Amygdala (tissue), 56 donors: ENCODE measurements at places on chromosomes 13 and 19.
A peak's percentile ranks its signal among the peaks of the same experiment; 100 is the strongest.

- peak; percentile 25 for DNase-seq
Measured at GRCh38 chr19:1236576-1236975, 1.2 kb downstream of the CBARP start.

- DNase-seq, result no peak
Measured at GRCh38 chr13:78596736-78597601, 6.4 kb downstream of the POU4F1 start.

GRCh38 chr13:67726979-67727378 is 496.8 kb upstream of the PCDH9 start:
- DNase-seq, result no peak

DNA sequence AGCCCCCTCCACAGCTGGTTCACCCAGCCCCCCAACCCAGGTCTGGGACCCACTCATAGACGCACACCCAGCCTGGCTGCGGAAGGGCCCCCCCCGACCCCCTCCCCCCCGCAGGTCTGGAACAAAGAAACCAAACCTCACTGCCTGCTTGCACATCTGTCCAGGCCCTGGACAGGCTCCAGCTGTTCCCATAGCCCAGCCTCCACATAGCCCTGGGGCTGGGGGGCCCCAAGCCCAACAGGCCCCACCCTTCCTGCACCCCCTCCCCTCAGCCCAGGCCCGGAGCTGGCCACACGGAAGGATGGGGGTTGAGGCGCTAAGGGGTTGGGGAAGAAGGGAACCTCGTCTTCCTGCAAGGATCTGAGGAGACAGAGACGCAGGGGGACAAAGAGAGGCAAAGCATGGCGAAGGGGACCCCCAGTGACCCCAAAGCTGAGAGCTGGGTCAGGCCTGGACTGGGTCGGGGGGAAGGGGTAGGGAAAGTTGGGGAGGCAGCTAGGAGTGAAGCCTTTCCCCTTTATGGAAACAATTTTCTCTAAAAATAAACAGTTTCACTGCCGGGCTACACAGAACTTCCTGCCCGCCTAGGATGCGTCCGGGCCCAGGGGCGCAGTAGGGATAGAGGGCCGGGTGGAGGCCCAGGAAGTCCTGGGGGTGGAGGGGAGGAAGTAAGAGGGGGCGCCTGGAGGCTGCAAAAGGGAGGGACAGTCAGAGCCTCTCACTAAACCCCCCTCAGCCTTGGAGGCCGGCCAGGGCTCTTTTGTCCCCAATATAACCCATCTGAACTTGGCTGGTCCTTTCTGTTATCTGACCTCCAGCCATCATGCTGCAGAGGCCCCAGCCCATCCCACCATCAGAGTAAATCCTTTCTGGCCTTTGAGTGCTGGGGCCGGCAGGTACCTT is 2.4 kb downstream of the KANK2 start:
- no peak for DNase-seq

DNA sequence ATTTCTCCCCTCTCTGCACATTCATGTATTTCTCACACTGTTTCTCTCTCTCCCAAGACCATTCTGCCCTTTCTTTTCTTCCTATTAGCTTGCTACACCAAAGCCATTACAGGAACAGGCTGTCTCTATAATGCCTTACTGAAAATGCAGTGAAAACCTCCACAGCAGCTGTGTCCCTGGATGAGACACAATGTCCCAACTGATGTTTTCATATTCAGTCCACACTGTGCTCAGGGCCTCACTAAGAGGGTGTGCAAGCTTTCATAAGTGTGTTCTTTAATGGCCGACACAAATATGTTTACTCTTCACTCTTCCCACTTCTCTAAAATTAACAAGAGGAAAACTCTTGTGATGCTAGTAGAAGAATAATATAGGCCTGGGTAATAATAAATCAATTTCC is 163.4 kb downstream of the KCTD12 start:
- DNase-seq, result no peak

DNA sequence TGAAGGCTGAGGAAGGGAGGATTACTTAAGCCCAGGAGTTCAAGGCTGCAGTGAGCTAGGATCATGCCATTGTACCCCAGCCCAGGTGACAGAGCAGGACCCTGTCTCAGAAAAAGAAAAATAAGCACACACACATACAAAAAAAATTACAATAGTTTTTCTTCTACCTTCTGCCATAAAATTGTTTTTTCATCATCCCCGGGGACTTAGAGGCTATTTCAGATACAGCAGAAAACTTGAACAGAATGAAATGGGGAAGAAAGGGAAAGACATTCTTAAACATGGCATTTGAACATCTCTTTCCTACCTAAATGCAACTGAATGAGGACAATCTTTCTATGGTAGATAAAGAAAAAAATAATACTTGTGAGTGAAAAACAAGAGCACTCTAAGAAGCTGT is 109.1 kb downstream of the KCTD12 start:
- DNase-seq, result no peak

GRCh38 chr19:5590151-5590864 is 22.6 kb upstream of the TINCR start:
- no peak for DNase-seq

GRCh38 chr13:92074658-92075057 is 676.2 kb downstream of the GPC5 start:
- no peak for DNase-seq

DNA sequence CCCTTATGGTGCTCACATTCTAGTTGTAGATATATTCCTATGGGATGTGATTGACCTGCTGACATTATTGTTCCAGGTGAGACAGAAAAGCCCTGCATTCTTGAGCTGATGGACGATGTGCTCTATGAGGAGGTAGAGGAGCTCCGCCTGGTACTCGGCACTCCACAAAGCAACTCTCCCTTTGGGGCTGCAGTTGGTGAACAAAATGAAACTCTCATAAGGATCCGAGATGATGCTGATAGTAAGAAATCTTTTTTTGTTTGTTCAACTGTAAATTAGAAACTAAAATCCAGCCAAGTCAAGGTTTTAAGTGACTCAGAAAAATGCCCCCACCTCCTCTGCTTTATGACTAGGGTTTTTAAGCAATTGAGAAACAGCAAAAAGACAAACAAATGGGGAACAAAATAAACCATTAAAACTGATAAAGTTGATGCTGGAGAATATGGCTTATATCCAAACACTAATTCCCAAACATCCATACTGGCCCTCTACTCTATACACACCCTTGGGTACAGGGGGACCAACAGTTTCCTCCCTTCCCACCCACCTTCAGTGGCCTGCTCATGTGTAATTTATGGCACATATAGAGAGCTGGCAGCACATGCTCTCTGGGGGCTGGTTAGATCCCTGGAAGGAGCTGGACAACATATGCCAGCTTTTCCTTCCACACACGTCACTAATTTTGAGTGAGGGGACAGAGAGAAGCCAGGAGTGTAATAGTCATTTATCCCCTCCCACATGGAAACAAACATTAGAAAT is 139.6 kb downstream of the STOML3 start:
- no peak for DNase-seq

GRCh38 chr19:50461066-50461875 is 15.0 kb upstream of the EMC10 start:
- DNase-seq, result peak; percentile 50

DNA sequence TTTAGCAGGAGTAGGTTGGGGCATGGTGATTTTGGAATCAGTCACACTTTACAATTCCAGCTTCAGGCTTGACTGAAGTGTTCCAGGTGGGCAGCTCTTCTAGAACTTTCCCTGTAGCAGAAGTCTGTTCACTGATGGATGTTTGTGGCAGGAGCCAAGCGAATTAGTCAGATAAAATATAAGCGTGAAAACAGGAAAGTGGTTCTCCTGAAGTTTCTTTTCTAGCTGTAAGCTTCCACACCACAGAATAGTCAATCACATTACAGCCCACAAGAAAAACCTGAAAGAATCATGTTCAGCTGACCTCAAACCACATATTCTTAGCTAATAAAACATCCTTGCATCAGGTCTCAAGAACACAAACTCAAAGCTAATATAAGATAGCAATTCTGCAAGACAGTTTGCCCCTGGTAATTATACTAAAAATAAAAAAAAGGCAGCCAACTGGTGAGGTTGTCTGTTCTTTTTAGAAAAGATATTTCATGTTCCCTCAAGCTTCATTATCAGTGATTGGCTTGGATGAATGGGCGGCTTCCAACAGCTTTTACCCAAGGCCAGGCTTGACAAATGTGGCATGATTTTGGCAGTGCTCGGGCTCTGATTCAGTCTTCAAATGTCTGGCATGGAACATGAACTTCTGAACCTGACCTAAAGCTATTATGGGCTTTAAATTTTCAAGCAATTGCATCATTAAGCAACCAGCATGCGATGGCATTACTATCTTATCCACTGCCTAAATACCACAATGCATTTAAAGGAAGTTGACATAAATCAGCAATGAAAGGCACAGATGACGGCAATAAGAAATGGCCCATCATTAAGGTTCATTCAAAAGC is 136.8 kb downstream of the DCLK1 start:
- DNase-seq, result no peak

DNA sequence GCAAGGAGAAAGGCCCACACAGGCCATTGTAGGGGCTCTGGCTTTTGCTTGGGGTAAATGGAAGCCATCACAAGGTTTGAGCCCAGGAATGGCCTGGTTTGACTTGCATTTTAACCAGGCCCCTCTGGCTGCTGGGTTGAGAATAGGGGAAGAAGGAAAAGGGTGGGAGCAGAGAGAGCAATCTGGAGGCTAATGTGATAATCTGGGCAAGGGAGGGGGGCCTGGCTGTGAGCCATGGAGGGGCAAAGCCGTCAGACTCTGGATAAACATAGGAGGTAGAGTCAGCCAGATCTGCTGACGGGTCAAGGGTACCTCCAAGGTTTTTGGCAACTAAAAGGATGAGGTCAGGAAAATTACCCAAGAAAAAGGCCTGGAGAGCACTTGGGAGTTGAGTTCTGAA is 41.6 kb downstream of the RFX2 start:
- no peak for DNase-seq

DNA sequence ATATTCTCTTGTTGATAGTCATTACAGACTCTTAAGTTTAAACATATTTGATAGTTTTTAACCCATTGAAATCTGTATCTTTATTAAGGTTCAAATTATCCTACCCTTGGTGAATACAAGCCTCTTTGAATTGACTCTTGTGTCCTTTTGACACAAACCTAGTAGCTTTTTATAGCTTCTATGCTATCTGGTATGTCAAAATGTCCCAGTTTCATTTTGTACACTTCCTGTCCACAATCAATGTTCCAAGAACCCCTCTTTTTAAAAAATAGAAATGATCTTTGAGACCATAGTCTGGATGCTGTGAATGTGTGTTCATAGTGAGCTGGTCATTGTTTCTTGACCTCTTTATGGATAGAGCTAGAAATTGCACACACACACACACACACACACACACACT is 39.2 kb upstream of the FGF14 start:
- no peak for DNase-seq

DNA sequence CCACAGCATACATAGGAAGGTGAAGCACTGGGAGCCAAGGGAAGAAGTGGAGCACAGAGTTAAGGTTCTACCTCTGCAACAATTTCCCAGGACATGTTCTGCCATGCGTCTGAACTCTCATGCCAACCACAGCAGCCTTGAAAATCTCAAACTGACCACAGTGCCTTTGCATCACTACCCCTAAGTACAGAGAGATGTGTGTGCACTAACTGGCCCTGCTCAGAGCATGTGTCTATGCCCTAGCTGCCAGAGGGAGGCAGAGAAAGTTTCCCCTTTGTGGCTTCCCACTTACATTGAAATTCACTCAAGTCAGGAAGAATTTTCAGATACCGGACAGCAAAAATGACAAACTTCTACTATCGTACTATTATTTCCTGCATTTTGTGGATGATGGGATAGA is 26.8 kb upstream of the WDFY2 start:
- no peak for DNase-seq

GRCh38 chr13:83895994-83896580 is 13.8 kb upstream of the SLITRK1 start:
- DNase-seq, result no peak

DNA sequence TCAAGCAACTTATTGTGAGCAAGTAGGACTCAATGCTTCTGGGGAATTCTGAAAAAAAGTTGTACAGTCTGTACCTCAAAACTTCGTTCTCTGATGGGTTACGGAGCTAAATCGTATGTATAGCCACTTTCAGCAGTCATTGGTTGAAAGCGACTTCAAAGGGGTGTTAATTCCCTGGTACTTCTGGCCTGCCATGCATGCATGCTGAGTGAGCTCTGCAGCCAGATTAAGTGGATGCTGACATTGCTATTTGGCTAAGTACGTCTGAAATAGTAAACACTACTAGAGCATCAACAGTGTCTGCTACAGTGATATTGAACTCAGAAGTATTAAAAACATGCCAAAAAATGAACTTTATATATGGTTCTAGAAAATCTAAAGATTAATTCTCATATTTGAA is 1183.1 kb upstream of the PCDH20 start:
- DNase-seq, result no peak
